GM12878 (cell line): ENCODE measurements at places on chromosomes 2 and 18.

DNA sequence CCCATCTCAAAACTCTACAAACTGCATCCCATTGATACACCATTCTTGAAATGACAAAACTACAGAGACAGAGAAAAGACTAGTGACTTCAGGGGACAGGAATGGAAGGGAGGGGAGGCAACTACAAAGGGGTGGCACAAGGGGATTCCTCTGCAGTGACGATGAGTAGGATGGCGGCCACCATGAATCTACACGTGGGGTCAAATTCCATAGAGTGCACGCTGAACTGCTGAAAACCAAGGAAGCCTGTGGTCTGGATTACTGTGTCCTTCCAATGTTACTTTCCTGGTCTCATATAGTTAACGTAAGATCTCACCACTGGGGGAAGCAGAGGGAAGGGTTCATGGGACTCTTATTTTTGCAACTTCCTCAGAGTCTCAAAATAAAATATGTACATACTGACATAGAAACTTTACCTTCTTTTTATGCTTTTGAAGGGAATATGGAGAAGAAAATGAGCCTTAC is 23.6 kb downstream of the COX7A2L start:
- DNase-seq: no peak

- no peak for DNase-seq
Measured at GRCh38 chr2:195820373-195820772, 163.3 kb downstream of the SLC39A10 start.

DNA sequence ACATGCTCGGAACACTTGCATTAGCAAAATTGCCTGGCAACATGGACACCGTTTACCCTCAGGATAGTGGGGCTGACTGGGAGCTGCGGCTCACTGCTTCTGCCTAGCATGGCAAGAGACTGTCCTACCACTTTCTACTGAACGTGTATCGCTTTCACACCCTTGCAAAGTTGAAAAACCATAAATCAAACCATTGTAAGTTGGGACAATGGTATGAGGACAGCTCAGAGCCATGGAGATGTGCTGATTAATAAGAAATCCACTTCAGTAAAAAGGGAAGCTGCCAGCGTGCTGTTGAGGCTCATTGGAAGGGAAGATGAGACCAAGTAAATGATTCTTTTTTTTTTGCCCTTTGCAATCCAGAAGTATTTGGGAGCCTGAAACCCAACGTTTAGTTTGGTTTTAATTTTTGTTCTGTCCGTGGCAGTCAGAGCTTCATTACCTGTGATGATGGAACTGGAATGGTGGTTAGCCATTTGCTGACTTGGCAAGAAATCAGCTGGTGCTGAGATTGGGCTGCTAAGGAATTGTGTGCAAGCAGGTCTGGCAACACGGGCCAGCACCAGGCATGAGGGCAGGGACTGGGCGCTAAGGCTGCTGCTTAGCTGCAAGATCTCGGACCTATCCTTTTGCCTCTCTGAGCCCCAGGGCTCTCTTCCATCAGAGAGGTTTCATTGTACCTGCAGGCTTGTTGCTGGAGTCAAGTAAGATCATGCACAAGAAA is 75.5 kb upstream of the HS6ST1 start:
- DNase-seq: no peak

DNA sequence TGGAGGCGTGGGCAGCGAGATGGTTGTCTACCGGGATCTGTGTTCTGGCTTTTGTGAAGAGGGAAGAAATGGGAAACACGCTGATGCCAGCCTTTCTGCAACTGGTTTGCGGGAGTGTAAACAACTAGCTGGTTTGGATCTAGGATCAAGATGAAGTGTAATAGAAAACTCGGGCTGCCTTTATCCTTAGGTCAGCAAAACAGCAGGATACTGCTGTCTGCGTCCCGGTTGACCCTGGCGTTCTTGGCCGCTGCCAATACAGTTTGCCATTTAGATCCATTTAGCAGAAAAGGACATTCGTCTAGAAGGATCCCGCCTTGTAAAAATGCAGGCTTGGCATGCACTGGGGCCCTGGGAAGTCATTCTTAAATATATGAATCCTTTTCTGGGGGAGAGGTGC is 42.0 kb downstream of the RAB31 start:
- DNase-seq: no peak

DNA sequence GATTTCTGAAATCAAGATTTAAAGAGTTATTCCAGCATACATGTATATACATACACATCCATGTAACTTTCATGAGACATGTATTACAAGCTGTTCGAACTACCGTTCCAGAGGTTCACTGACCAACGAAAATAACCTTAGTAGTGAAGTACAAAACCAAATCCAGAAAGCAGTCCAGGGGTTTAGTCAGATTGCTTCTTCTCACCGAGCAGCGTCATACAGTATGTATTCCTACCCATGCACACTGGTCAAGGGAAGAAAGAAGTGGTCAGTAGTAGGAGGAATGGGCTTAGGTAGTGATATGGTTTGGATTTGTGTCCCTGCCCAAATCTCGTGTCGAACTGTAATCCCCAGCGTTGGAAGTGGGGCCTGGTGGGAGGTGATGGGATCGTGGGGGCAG is 45.3 kb downstream of the E2F6 start:
- no peak for DNase-seq

- no peak for DNase-seq
Measured at GRCh38 chr2:1049691-1050090, 99.0 kb downstream of the SNTG2 start.

DNA sequence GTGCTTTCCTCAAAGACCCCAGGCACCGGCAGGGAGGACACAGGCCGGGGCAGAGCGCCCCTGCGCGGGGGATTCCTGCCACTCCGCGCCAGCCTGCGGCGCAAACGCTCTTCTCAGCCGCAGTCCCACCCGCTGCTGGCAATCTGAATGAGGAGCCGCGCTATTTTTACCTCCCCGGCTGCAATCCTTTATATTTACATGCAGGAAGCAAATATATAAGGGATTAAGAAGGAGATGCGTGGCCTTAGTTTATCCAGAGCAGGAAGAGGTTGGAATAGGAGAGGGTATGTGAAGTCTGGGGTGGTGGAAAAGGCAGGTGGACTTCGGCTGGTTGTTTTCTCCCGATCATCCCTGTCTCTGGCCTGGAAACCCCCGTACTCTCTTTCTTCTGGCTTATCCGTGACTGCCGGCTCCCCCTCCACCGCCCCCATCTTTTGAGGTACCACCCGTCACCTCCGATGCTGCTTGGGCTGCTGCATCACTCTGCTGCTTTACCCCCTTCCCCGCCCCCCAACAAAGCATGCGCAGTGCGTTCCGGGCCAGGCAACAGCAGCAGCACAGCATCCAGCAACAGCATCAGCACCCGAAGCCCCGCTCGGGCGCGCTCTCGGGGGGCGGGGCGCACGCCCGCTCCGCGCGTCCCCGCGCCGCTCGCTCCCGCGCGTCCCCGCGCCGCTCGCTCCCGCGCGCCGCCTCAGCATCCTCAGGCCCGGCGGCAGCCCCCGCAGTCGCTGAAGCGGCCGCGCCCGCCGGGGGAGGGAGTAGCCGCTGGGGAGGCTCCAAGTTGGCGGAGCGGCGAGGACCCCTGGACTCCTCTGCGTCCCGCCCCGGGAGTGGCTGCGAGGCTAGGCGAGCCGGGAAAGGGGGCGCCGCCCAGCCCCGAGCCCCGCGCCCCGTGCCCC is at the start of gene ADAM23:
Gene ADAM23, plus strand, starts transcription at position 700 of the 902 bp plus-strand sequence. CDS start 335 bp downstream, outside the sequence.
- no peak for DNase-seq

DNA sequence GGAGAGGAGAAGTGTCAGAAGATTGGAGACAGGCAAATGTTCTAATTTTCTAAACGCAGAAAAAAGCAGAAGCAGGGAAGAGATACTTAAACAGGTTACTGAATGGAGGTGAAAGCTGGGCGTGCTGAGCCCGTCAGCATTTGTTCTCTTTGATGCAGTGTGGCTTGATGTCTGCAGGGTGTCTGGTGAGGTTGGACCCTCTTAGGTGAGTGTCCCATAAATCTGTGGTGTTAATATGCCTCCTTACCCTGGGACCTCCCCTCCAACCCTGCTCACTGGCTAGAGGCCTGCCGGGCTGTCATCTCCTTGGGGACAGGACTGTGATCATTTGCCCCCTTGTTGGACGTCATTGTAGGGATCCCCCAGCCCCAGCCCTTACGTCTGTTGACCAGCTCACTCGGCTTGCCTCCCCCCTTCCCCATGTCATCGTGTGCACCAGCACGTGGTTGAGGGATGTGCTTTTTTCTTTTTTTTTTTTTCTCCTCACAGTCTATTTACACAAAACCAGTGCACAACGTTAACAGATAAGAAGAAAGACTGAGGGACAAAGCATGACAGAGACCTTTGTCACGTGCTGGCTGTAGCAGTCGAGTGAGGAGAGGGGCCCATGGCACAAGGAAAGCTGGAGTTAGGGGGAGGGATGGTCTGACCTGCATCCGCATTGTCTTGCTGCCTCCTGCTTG is 56.4 kb downstream of the NCK2 start:
- DNase-seq: no peak

DNA sequence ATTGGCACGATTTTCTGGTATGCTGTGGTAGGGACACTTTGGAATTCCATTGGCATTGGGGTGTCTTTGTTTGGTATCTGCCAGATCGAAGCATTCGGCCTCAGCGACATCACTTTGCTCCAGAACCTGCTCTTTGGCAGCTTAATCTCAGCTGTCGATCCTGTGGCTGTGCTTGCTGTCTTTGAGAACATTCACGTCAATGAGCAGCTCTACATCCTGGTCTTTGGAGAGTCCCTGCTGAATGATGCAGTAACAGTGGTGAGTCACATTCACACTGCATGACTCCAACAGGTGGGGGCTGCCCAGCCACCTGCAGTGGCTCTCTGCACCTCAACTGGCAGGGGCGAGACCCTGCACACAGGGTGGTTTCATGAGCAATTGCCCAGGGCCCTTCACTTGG is 38.4 kb downstream of the SLC9A2 start:
- no peak for DNase-seq

DNA sequence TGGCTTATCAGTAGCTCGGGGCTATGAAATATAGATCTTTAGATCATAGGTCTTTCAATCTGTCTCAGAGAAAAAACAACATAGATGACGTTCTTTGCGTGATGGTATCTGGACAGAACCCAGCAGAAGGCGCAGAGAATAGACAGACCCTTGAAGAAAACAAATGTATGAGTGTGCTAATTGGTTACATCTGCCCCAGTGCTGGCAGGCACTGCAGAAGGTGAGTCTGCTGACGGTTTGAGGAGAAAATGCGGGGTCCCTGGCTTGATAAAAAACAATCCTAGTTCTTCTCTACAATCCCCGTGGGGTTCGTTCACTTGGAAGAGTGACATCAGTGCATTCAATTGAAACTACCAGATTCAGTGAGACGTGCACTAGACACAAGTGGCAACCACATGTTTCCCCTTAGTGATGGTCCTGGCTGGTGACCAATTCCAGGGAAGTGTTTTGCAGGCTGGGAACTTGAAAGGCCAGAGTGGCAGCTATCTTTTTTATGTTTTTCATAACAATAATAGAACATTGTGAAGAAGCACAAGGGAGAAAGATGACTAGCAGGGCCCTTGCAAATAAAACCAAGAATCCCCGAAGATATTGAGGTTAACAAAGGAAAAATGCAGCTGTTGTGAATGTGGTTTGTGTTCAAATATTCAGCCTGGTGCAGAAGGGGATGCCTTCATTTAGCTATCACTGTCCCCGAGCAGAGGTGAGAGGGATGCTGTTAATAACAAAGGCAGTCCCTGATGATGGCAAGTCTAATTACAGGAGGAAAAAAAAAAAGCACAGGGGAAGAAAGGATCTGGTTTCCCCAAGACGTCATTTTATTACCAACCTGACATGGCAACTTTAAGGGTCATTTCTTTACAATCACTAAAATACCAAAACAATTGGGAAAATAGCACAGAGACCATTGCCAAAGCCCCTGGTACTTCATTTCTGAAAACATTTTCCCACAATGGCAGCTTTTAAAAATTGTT is 337.6 kb upstream of the FIGN start:
- no peak for DNase-seq

DNA sequence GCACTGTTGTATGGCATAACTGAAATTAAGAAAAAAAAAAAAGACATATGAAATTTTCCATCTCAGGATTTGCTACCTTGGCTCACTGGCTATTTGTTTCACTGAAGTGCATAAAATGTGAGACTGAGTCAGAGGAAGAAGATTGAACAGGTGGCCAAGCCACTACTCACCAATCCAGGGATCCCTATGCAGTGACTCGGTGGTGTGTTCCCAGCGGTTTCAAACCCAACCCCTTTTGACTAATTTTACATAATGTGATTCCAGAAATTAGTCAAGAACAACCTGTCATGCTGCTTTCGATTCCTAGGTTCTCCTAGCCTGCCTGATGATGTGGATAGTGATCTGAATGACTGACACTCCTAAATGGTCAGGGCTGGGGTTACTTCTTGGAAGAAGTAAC is 77.3 kb downstream of the KLHL14 start:
- DNase-seq: no peak

DNA sequence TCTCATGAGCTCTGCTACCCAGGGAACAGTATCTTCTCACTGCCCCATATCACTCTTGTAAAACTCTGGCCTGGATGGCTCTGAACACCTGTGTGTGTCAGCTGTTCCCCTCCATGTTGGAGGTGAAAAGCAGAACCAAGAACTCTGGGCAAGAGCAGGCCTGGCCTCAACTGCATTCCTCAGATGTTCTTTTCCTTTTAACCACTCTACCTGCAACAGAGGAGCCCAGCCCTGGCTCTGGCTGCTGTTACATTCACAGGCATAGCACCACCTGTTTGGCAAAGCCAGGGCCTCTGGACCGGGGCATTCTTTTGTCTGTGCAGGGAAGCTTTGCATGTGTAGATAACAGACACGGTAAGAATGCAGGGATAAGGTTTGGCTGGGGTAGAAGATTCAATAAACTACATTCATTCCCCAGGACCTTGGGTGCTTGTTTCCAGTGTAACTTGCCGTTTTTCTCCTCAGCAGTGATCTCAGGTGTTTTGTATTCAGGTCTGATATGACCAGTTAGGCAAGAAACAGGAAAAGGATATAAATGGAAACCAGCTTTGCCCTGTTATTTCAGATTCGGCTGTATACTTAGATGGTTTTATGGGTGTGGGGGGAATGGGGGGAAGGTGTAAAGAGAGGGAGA is 95.1 kb downstream of the SPTBN1 start:
- DNase-seq: no peak

DNA sequence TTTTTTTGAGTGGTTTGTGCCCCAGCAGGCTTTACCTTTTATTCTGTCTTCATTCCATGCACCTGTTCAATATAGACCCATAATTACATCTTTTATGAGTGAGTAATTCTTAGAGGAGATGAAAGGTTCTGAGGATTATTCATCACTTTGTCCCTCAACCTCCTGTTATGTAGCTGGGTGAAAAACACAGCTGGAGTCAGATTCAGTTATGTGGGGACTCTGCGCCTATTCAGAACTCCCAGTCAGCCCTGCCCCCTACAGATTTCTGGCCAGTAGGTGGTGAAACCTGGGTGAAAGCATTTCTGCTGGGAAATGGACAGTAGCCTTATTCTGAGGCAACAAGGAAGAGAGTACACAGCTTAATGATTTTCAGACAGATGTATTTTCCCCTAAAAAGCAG is 107.8 kb downstream of the MGAT5 start:
- no peak for DNase-seq

DNA sequence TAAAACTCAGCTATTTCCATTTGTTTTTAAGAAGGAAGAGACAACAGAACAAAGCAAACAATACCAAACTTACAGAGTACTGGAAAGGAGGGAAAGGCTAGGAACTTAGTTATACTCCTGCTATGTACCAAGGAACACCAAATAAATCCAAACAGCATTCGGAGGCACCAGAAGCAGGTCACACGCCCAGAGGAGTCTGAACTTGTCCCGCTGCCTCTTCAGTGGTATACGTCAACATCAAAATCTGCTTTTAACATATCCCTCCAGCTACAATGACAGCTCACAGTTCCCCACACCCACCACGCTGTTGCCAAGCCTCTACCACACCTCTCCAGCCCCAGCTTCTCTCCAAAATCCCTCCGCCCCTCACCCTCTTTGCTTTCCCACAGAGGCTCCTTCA is 17.3 kb downstream of the C2orf76 start:
- DNase-seq: no peak

GRCh38 chr2:74045454-74045853 is 60.7 kb downstream of the TET3 start:
- DNase-seq: no peak
